ENCODE measurements at places on chromosomes 3 and 15.

- no peak for DNase-seq
Measured at GRCh38 chr15:51160484-51160883, 65.8 kb upstream of the TNFAIP8L3 start.

DNA sequence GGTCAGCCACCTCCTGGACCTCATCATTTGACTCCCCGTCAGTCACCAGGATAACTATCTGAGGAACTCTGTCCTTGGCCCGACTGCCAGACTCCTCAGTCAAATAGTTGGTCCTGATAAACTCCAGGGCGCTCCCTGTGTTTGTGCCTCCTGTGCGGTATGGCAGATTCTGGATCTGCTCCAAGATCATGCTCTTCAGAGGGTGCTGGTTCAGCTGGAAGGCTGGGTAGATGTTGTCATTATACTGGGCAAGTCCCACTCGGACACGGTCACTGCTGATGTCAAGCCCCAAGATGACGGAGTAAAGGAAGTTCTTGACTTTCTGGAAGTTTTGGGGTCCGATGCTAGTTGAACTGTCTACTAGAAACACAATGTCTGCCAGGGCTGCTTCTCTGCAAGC lies 31.1 kb upstream of the CAPN7 start:
- no peak for DNase-seq

- no peak for DNase-seq
Measured at GRCh38 chr3:99674086-99674789, 35.8 kb downstream of the COL8A1 start.

DNA sequence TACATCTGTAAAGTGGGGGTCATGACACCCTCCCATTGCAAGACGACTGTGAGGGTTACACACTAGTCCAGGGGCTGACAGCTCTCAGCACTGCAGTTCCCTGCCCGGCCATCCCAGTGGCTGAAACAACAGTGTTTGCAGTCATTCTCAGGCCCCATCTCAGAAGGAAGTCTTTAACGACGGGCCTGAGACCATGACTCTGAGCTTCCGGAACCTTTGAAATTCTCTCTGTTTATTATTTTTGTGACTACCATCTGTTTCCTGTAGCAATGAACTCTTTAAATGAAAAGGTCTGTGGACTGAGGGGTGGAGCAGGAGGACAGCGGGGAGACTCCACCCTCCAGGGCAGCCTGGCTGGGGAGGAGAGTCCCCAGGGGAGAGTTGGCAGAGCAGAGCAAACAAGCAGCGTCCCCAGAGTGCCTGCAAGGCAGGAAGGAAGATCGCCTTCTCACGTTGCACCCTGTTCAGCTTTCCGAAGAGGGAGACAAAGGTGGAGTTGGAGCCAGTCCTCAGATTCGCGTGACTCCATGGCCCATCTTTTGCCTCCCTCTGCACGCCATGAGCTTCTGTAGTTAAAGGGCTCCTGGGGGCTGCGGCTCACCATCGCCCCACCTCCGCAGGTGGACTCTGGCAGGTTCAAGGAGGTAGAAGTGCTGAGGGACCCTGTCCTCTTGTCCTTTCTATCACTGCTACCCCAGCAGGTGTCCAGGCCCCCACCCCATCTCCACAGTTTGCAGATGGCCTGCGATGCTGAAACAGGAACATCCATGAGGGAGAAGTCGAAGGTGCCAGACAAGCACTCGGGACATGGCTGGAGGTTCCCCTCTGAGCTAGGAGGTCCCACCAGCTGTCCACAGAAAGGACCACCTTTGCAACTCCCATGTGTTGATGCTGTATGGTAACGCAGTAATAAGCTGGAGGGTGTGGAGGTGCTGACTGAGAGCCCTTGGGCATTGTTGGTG lies 525.8 kb upstream of the PROK2 start:
- DNase-seq: no peak

- no peak for DNase-seq
Measured at GRCh38 chr15:60316961-60317360, 80.8 kb downstream of the ANXA2 start.

GRCh38 chr3:46666453-46666845 lies 27.0 kb downstream of the ALS2CL start:
- no peak for DNase-seq

DNA sequence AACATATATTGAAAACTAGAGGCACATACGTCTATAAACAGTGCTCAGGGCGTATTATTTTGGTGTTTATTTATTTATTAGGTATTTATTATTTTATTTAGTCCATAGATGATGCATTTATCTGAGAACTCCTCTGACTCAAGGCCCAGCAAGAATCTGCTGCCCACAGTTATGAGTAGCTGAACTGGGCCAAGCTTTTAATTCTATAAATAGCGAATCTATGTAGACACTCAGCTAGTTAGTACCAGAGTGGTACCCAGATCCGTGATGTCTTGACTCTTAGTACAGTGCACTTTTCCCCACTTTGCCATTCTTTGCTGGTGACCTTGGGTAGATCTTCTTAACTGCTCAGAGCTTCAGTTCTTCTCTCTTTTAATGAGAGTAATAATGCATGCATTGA lies 370.4 kb upstream of the TPRG1 start:
- no peak for DNase-seq

DNA sequence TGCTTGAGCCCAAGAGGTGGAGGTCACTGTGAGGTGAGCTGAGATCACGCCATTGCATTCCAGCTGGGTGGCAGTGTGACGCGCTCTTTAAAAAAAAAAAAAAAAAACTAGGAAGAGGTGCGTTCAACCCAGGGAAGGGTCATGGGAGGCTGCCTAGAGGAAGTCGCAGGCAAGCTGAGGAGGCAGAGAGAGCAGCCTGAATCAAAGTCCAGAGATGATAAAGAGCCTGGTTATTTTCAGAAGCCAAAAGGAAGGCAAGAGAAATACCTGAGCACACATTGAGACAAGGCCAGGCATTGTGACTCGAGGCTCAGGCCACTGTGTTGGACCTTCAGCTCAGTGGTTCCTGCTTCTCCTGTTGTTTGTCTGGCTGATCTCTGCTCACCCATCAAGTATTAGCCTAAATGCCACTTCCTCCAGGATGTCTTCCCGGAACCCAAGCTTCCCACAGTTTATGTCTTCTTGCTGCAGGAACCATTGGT lies 16.1 kb upstream of the GCNT3 start:
- DNase-seq: no peak

DNA sequence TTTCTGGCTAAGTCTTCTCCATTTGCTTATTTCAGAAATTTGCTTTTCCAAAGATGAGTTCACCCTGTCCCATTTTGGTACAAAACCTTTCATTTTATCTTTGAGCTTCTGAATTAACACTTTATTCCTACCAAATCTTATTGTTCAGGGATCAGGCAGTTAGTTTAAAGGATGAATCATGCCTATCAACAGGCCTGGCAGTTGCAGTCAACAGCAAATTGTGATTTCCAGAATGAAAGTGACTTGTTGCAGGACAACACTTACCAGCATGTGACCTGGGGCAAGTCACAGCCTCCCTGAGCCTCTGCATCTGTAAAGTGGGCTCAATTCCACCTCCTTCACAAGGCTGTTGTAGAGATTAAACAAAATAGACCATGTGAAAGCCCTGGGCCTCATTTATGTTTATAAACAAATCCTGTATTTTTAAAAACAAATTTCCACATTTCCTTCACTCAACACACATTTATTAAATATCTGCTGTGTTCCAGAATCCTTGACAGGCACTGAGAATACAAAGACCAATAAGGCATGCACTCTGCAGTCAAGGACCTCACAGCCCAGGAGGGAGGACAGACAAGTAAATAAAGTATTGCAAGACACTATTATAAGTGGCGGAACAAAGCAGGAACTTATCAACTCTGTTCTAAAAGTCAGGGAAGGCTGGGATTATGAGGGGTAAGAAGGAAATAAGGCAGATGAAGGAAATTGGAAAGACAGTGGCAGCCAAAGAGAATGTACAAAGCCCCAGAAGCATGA lies 359.1 kb upstream of the IL12A start:
- DNase-seq: no peak

- no peak for DNase-seq
Measured at GRCh38 chr15:85047271-85047948, 65.8 kb downstream of the PDE8A start.

GRCh38 chr15:31128919-31129768 lies 27.6 kb upstream of the TRPM1 start:
- DNase-seq: peak; percentile 55

GRCh38 chr3:37611771-37612170 lies 249.9 kb upstream of the CTDSPL start:
- no peak for DNase-seq

- DNase-seq: no peak
Measured at GRCh38 chr3:71495708-71496472, 87.6 kb downstream of the FOXP1 start.

All from stimulated activated CD4-positive, alpha-beta T cell treated with anti-CD3 and anti-CD28 coated beads, TNF-alpha, amount 100 ng/mL, for 4 hours (primary cell).